ENCODE measurements at places on chromosomes 7 and 10. TPM values are rescaled to one million over a fixed set of nuclear protein-coding genes. Genes with fewer than 3 reads are reported as not detected.

Gene ADIRF
- total RNA-seq, result not detected

Gene PAX4
- not detected for total RNA-seq

Gene GRID2IP
- total RNA-seq, result 1.0 TPM

Gene HOXA2
- not detected for total RNA-seq

Gene MGAM2
- not detected for total RNA-seq

Gene MYO1G
- 0.19 TPM for total RNA-seq

Gene DBNL
- 32.1 TPM for total RNA-seq

Gene GALNT17
- 47.0 TPM for total RNA-seq
